ENCODE measurements at places on chromosomes 6 and 20.

GRCh38 chr20:61746147-61746646, 319.5 kb downstream of the TAF4 start:
- ATAC-seq: no peak

- no peak for ATAC-seq
Measured at GRCh38 chr6:124022641-124023040, 219.0 kb downstream of the NKAIN2 start.

DNA sequence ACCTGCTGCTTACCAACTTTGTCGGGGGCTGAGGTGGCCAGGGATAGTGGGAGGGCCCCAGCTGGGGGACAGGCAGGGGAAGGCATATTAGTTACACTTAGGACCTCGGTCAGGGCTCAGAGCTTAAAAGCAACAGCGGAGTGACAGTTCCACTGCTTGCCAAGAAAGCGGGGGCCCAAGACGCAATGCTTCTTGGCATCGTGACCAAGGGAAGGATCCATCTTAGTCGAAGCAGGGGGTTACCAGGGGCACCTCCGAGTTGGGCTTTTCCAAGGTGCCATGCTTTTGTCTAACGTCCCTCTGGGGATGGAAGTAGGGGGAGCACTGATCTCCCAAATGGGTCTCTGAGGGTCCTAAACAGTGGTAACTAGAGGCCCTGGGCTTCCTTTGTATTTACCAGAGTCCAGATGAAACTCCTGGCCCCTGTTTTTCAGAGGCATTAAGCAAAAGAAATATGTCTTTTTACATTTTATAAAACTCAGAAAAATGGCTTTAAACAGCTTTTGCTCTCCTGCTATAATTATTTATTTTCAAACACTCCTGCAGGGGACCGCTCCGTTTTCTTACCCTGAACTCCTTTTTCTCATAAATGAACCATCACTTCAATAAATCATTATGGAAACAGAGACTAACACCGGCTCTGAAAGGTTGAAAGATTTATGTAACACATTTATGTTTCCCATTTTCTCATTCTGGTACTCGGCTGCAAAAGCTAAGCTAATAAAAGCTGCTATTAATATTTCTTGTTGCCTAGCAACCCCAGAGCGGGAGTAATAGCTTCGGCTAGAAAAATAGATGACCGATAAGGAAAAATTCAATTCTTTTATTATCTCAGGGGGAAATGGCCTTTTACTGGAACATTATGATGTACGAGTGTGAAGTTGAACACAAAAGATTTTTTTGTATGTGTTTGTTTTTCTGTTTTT, 100.4 kb downstream of the TOX2 start:
- ATAC-seq: no peak

GRCh38 chr20:40192081-40192480, 497.0 kb downstream of the MAFB start:
- no peak for ATAC-seq

DNA sequence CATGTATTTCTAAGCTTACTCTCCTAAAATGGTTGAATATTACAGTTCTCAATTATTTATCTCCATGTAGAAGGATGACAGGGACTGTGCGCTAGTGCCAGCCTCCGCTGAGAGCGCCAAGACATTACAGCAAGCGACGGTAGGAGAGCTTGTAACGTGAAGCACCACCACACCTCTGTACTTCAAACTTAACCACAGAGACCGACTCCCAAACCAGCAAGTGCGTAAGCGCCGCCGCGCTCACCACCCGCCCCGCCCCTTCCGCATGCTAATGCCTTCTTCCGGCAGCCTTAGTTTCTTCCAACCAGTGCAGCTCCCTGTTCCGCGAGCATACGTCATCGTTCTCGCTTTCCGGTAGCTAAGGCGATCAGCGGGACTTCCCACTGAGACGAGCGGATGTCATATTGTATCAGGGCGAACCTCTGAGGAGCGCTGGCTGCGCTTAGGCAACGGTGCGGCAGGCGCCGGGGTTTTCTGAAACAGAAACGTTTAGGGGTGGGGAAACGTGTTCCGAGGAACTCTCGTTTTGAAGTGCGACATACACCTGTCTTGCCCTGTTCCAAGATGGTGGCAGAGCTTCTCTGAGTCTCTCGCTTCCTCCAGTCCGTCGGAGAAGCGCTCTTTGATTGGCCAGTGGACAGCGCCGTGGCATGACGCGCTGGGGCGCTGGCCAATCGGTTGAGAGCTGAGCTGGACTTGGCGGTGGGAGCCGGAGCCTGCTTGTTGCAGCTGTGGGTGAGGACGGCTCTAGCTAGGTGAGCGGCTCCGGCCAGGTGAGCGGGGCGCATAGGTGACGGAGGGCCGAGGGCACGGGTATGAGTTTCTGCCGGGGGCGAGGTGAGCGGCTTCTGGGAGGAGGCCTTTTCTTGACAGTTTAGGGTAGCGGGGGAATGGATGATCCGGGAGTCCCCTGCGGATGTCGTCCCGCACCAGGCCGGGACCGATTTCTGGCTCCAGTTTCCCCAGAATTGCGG, at the start of gene SEC23B:
SEC23B (plus strand) TSS at position 723 of the 974 bp plus-strand sequence. CDS start 2,896 bp downstream, outside the sequence.
- peak; percentile 91 for ATAC-seq

DNA sequence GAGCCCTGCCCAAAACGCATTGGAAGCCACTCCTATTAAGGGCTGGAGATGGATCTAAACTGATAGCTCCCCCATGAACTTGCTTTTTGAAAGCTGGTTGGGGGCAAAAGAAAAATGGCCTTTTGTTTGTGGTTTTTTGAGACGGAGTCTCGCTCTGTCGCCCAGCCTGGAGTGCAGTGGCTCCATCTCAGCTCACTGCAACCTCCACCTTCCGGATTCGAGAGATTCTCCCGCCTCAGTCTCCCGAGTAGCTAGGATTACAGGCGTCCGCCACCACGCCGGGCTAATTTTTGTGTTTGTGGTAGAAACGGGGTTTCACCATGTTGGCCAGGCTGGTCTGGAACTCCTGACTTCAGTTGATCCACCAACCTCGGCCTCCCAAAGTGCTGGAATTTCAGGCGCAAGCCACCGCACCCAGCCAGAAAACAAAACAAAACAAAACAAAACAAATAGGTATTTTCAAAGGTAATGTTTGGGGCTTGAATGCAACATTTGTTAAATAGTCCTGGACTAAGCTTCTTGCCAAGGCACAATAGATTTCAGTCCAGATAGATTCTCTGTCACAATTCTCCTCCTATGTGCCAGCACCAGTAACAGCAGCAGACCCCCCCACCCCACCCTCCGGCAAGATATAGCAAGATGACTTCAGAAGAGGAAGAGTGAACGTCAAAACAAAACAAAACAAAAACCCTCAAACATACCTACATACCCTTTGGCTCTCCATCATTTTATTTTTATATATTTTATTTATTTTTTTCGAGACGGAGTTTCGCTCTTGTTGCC, 26.5 kb upstream of the ABT1 start:
- no peak for ATAC-seq

DNA sequence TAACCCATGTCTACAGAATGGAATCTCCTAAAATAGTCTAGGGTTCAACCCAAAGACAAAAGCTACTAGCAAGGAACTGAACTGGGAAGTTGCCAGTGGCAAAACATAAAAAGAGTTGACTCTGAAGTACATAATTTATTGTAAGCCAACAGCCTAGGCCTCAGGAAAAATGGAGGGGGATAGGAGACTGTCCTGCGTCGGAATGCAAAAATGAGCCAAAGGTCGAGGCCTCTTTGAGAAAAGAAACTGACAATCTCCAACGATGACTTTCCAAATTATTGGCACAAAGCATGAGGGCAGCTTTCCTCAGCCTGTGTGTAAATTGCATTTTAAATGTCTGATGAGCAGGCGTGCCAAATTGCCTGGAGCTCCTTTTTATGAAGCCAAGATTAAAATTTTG, 2.1 kb downstream of the COL12A1 start:
- no peak for ATAC-seq
